MCF 10A (cell line): ENCODE measurements at places on chromosomes 2 and 18. TPM values are rescaled to one million over a fixed set of nuclear protein-coding genes. Genes with fewer than 3 reads are reported as not detected.

- H3K4me3 ChIP-seq = no peak overlapping the region
- DNase-seq = peak; percentile 67
- no peaks in the 10 kb centered on the region for H3K36me3 ChIP-seq
- H3K27me3 ChIP-seq = no peaks in the 10 kb centered on the region
Observed at GRCh38 chr2:214103276-214104001, 307.4 kb upstream of the VWC2L start.

Gene NGEF
- 2.7 and 7.4 TPM in 2 replicates for total RNA-seq

GRCh38 chr2:216405588-216405987 is 6.7 kb upstream of the SMARCAL1 start:
- no peaks in the 10 kb centered on the region for H3K36me3 ChIP-seq
- H3K27me3 ChIP-seq = peaks cover 31% of the 10 kb centered on the region
- H3K27ac ChIP-seq = no peak overlapping the region
- DNase-seq = no peak

DNA sequence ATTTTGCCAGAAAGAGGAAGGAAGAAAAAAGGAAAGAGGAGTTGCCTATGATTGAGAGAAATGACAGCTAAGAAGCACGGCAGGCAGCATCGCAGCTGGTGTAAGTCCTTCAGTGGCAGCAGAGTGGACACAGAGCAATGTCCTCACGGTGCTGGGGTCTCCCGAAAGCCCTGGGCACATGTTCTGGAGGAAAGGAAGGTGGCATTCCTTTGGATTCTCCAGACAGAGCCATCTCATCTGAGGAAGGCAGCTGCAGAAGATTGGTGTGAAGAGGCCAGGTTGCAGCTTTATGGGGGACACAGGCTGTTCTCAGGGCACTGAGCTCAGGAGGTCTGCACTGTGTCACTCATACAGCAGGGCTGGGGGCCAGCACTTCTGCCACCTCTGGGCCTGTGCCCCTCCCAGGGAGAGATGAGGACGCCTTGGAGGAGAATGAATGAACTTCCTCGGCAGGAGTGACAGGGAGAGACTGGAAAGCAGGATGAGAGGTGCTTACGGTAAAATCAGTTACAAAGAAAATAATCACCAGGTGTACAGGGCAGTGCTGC is 252.0 kb upstream of the MYT1L start:
- H3K27me3 ChIP-seq = no peaks in the 10 kb centered on the region
- no peak overlapping the region for H3K27ac ChIP-seq
- no peak for DNase-seq

Gene B3GNT7
- not detected in 2 replicates for total RNA-seq

DNA sequence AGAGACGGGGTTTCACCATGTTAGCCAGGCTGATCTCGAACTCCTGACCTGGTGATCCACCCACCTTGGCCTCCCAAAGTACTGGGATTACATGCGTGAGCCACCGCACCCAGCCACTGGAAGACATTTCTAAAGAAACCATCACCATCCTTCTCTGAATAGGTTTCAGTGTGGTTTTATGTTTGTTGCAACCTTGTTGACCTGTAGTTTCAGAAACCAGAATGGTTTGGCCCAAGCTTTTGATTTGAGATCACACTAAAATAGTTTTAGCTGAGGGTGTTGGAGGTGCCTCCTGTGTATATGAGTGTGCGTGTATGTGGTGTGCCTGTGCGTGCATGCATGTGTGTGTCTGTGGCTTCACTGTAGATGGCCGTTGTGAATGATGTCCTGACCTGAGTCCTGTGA is 26.2 kb downstream of the INPP4A start:
- no peak for DNase-seq
- H3K4me3 ChIP-seq = no peak overlapping the region
- H3K4me1 ChIP-seq = peaks cover 12% of the 10 kb centered on the region
- H3K36me3 ChIP-seq = no peaks in the 10 kb centered on the region
- H3K27ac ChIP-seq = no peak overlapping the region

Gene SNED1
- 18.0 and 22.0 TPM in 2 replicates for total RNA-seq

Gene M1AP
- not detected in 2 replicates for total RNA-seq

Gene CXCR4
- total RNA-seq = 0.54 and 1.1 TPM in 2 replicates

GRCh38 chr2:241563031-241563507 is 4.5 kb downstream of the BOK start:
- H3K27ac ChIP-seq = no peak overlapping the region
- peaks cover 11% of the 10 kb centered on the region for H3K4me1 ChIP-seq
- DNase-seq = no peak
- H3K4me3 ChIP-seq = no peak overlapping the region
- no peaks in the 10 kb centered on the region for H3K27me3 ChIP-seq
- H3K36me3 ChIP-seq = no peaks in the 10 kb centered on the region

- H3K4me3 ChIP-seq = no peak overlapping the region
- H3K27ac ChIP-seq = no peak overlapping the region
- H3K36me3 ChIP-seq = no peaks in the 10 kb centered on the region
Observed at GRCh38 chr2:74602586-74603281, 45.4 kb downstream of the M1AP start.

DNA sequence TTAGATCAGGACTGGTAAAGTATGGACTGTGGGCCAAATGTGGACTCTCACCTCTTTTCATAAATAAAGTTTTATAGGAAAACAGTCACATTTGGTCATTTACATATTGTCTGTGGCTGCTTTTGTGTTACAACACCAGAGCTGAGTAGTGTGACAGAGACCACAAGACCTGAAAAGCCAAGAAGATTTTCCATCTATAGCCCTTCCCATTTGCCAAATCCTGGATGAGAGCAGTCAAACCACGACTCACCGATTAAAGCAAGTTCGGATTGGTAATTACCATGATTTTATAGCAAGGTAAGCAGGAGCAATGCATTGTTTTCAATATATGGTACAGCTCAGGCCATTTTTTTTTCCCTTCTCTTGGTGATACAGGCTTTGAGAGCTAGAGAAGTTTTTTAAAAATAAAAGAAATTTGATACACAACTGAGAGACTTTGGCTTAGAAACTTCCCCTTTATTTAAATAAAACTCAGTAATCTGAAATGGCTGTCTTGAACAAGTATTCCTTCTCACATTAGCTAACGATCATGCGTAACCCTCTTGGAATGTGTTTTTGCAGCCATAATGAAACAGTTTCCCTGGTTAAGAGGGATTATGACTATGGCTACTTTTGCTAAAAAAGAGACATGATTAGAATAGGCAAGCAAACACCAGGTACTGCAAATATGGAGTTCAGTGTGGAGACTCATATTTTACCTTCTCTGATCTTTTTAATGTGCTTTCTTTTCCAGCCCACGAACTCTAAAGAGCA is 9.5 kb upstream of the MALL start:
- no peaks in the 10 kb centered on the region for H3K36me3 ChIP-seq
- H3K27me3 ChIP-seq = no peaks in the 10 kb centered on the region
- DNase-seq = peak; percentile 47
- H3K4me3 ChIP-seq = no peak overlapping the region
- H3K27ac ChIP-seq = peak overlapping the region; percentile 49
- peaks cover 14% of the 10 kb centered on the region for H3K4me1 ChIP-seq

- H3K27me3 ChIP-seq = no peaks in the 10 kb centered on the region
- DNase-seq = no peak
- H3K36me3 ChIP-seq = peaks cover 79% of the 10 kb centered on the region
Observed at GRCh38 chr2:231167745-231168459, 30.5 kb upstream of the ARMC9 start.

Gene CCDC85A
- total RNA-seq = 0.16 and 0.20 TPM in 2 replicates

DNA sequence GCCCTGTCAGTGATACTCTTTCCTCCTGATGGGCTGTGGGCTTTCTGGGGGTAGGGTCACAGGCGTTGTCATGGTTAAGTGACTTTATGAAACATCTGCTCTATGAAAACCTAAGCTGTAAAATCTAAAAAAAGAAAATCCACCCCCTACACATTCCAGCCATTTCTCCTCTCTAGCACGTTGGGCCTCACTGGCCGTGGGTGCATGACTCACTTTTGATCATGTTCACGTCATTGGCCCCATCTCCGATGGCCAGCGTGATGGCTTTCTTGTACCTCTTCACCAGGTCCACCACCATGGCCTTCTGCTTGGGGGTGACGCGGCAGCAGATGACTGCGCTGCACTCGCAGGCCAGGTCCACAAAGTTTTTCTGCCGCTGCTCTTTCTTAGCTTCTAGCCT is 39.3 kb upstream of the NARS1 start:
- no peaks in the 10 kb centered on the region for H3K36me3 ChIP-seq
- no peaks in the 10 kb centered on the region for H3K27me3 ChIP-seq
- H3K27ac ChIP-seq = no peak overlapping the region

Gene IL1A
- total RNA-seq = 99.1 and 170 TPM in 2 replicates

DNA sequence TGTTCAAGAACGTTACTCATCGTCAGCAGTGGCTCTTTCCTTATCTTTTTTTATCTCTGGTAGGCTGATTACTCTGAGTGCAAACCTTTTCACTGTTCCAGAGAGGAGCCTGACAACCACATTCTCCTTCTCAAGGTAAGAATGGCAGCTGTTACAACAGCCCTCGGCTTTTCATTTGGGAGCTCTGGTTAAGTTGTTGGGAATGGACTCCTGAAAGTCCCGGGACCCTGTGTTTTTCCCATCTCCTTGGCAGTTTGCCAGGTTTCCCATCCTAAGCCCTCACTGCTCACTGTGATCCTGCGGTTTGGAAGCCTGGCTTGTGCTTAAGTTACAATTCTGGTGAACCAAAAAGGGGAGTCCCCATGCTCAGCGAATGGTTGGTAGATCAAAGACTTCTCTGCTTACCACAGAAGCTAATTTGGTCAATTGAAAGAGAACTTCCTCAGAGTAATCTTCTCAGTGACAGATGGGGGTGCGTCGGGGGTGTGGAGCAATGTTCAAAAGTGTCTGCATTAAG is 122.3 kb downstream of the LYPD6B start:
- DNase-seq = no peak
- H3K4me1 ChIP-seq = peaks cover 3% of the 10 kb centered on the region
- H3K4me3 ChIP-seq = no peak overlapping the region
- no peaks in the 10 kb centered on the region for H3K27me3 ChIP-seq
- no peak overlapping the region for H3K27ac ChIP-seq
